ENCODE measurements at places on chromosomes 4 and X.

GRCh38 chr4:154677300-154677699, 64.8 kb upstream of the FGG start:
- DNase-seq, result no peak

DNA sequence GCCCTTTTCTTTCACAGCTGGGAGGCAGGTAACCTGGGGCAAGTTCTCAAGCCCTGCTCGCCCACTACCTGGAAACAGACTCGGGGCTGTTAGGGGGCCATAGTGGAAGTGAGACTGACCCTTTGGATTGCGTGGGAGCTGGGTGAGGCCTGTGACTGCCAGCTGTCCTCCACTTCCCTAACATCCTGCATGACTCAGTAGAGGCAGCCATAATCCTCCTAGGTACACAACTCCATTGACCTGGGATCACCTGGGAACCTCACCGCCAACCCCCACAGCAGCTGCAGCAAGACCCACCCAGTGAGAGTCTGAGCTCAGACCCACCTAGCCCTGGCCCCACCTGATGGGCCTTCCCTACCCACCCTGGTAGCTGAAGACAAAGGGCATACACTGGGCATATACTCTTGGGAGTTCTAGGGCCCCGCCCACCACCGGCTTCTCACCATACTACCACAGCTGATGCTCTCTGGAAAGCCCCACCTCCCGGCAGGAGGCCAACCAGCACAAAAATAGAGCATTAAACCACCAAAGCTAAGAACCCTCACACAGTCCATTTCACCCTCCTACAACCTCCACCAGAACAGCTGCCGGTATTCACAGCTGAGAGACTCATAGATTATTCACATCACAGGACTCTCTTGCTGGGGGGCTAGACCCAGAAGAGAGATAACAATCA, 61.1 kb upstream of the DCTD start:
- peak; percentile 6 for DNase-seq

DNA sequence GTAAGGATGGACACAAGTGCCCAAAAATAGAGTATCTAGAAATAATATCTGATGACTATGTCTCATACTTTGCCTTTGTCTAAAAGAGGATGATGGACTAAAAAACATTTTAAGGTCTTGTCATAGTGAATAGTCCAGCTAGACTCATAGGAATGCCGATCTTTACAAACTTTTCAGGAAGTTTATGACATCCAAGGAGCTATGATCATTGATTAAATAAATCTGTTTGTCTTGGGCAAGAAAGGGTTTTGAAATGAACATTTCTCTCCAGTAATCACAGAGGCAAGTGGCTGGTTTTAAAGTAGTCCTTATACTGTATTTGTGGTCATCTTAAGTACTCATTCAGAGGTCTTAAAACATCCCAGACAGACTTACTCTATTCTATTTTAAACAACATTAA, 109.8 kb downstream of the MAPK10 start:
- DNase-seq, result no peak

- DNase-seq, result no peak
These were observed 920 bp downstream of the HTT-AS start for GRCh38 chr4:3073158-3074077.

- DNase-seq, result no peak
These were observed 22.5 kb downstream of the DMD start for GRCh38 chrX:33188881-33189280.

DNA sequence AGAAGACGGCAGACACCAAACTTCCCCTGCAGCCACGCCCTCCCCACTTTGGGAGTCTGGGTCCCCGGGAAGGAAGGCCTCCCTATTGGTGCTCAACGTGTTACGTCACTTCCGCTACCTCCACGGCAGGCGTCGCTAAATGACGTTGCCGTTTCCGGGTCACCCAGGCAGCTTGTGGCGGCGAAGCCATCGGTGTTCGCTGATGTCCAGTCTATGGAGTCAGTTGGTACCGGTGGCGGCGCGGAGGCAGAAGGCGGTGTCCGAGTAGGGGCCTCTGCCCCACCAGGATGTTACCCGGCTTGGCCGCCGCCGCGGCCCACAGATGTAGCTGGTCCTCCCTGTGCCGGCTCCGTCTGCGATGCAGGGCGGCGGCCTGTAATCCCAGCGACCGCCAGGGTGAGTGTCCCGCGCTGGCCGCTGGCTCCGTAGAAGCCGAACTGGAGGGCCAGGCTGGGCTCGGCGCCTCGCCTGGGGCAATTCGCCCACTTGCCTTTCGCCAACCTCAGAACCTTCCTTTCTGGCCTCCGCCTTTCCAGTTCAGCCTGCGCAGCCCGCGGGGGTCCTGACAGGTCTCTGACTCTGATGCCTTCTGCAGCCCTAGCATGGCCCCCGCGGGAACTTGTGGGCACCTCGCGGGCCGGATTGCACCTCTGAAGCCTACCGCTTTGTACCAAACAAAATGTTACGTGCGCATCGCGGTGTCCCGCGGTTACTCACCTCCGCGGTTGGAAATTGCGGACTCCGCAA, at the start of gene SLC30A9:
Gene SLC30A9, plus strand, starts transcription at position 166 of the 747 bp plus-strand sequence. Its CDS starts 122 bp downstream, at position 288.
- DNase-seq, result peak; percentile 94

DNA sequence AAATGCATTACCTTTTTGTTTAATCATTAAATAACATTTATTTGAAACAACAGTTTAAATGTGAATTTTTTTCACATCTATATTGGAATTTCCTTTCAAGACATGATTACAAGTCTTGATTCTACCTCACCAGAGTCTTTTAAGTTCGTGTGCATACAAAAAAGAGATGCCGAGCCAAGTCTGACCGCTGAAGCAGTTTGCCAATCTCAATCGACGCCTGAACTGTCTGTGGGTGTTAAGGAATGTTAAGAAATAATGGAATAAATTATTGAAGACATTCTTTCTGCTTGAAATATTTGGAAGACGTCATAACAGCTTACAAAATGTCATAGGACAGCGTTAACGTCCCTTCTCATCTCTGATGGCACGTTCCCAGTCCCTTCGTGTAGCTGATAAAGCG, 27.9 kb upstream of the TNIP3 start:
- no peak for DNase-seq

DNA sequence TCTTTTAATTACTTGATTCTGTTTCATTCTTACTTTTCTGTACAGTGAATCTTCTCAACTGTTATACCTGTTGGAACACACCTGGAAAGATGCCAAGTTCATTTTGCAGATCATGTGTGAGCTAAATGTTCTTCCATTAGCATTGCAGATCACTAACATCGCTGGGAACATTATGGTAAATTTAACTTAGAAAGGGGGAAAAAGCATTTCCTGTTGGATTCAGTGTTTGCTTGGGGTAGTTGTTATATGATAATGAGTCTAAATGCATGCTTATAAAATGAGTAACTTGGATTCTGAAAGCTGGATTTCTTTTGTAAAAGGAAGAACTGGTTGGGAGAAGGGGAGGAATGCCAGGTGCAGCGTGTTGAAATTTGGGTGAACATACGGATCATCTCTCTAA, 47.6 kb downstream of the POLA1 start:
- no peak for DNase-seq

DNA sequence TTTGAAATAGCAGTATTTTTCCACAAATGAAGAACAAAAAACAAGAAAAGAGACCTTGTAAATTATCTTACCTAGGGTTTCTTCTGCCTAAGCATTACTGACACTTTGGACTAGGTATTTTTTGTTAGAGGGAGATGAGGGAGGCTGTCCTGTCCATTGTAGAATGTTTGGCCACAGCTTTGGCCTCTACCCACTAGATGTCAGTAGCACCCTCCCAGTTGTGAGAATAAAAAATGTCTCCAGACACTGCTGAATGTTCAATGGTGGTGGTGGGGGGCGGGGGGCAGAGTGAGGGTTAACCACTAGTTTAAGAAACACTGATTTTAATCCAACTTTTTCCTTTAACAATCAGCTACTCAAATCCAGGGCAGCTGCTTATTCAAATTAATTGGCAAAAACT, 25.8 kb downstream of the OTUD4 start:
- DNase-seq, result peak; percentile 49

GRCh38 chr4:184457535-184458249, 16.7 kb downstream of the IRF2 start:
- no peak for DNase-seq

DNA sequence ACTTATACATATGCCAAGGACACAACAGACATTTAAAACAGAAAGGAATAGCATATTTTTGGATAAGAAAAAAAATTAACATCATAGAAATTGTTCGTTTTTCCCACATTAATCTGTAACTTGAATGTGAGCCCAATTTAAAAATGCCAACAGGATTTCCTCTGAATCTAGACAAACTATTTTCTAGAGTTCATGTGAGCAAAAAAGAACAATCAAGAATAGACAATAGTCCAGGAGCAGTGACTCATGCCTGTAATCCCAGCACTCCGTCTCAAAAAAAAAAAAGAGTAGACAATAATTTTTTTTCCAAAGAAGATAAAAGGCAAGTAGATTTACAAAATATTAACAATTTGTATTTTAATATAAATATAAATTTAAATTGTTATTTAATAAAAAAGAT, 73.7 kb upstream of the DUSP21 start:
- no peak for DNase-seq

DNA sequence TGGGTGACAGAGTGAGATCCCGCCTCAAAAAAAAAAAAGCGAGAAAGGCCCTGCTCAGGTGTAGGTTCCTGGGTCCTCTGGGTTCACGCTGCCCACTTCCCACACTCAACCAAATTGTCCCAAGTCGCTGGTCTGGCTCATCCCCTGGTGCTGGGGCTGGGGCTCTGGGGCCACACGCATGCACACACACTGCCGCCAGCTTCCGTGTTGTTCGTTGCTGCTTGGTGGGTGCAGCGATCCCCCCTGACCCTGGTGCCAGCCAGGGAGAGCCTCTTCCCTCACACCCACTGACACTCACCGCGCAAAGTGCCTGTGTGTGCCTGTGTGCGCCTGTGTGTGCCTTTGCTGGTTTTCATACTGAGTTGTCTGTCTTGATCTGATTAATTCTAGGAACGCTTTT, 124.1 kb upstream of the NKX1-1 start:
- DNase-seq, result no peak

DNA sequence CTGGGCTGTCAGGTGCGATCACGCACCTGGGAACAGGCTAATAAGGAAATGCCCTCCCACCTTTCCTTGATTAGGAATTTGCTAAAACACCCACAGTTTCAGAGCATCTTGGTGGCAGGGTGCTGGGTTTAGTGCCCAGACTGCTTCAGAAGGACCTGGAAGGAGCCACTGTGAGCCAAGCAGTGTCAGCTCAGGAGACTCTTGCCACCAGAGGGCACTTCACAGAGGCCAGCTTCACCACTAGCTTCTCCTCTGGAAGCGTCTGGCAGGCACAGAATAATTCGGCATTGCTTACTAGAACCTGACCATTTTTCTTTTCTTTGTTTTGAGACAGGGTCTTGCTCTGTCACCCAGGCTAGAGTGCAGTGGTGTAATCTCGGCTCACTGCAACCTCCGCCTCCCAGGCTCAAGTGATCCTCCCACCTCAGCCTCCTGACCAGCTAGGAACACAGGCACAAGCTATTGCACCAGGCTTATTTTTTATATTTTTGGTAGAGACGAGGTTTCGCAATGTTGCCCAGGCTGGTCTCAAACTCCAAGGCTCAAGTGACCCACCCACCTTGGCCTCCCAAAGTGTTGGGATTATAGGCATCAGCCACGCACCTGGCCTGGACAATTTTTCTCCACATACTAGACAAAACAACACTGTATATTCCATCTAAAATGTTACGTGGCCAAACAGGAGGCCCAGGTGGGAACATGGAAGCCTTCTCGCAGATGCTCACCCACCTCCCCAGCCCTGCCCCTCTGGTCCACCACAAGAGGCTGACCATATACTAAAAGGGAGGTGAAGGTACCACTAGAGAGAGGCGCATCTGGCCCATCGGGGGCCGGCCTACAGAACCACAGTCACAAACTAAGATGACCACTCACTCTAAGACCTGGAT, 14.1 kb downstream of the NOP14 start:
- DNase-seq, result peak; percentile 59

DNA sequence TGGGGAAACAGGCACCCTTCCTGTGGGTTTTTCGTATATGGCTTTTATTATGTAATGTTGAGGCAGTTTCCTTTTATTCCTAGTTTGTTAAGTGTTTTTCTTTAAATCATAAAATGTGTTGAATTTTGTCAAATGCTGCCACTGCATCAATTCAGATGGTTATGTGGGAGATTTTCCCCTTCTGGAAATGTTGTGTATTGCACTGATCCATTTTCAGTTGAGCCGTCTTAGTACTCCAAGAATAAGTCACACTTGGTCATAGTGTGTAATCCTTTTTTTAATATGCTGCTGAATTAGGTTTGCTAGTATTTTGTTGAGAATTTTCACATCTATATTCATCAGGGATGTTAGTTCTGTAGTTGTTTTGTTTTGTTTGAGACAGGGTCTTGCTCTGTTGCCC, 9.5 kb upstream of the CTBP1 start:
- DNase-seq, result no peak

- DNase-seq, result peak; percentile 33
These were observed 3.5 kb downstream of the HUWE1 start for GRCh38 chrX:53682885-53683555.

- DNase-seq, result no peak
These were observed 27.2 kb downstream of the ANTXR2 start for GRCh38 chr4:80045786-80046185.

DNA sequence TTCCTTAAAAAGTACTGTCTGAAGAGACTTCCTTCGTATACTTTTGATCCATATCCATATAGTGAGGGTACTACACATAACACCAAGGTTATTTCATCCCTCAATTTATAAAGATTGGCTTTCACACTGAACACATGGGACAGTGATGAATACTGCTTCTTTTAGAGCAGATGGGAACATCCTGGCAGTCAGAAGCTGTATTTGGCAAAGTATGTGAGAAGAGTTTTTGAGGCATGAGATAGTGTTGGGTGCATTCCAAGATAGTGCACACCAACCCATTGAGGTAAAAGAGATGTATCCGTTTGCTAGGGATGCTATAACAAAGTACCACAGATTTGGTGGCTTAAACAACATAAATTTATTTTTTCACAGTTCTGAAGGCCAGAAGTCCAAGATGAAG, 141.1 kb downstream of the MOSPD2 start:
- DNase-seq, result no peak

GRCh38 chrX:8189096-8189830, 18.2 kb upstream of the VCX2 start:
- no peak for DNase-seq

DNA sequence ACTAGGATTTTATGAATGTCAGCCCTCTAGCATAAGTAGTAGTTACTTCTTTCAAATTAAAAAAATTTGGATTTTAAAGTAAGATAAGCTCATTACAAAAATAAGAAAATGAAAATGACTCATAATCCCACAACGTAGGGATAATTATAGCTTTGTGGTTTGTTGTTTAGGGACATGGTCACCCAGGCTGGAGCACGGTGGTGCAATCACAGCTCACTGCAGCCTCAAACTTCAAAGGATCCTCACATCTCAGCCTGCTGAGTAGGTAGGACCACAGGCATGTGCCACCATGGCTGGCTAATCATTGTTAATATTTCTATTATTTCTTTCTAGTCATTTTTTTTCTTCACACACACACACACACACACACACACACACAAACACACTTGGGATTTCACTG, 57.6 kb downstream of the PLAC1 start:
- DNase-seq, result no peak

DNA sequence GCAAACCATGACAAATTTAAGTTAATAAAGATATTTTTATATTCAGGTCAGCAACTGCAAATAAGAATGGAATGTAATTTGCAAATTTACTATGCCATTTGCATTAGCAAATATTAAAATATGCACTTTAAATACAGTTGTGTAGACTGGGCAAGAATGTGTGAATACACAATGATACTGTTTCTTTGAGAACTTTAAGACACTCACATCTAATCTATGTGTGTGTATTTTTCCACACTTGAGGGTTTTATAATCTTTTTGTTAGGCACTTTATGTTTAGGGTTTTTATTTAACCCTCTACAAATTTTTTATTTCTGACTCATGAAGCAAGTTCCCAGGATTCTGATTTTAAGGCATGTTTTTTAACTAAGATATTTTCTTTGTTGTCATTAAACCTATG, 23.9 kb upstream of the NDNF start:
- no peak for DNase-seq

- DNase-seq, result no peak
These were observed 132.2 kb downstream of the SLC10A7 start for GRCh38 chr4:146389561-146389960.

Data from HT-29 (cell line).